Hepatic stellate cell (primary cell): ENCODE measurements at places on chromosomes 7 and 10.

DNA sequence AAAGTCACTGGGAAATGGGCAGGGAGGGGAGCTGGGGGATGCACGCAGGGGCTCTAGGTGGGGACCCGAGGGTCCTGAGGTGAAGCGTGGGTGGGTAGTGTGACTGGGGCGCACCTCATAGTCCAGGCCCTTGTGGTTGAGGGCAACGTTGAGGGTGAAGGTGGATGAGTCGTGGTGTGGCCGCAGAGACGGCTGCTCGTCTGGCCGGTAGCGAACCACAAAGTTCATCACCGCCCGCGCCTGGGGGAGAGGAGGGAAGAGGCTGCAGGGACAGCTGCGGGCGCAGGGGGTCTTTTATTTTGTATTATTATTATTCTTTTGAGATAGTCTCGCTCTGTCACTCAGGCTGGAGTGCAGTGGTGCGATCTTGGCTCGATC is 5.8 kb upstream of the MOGAT3 start:
- no peak for DNase-seq

DNA sequence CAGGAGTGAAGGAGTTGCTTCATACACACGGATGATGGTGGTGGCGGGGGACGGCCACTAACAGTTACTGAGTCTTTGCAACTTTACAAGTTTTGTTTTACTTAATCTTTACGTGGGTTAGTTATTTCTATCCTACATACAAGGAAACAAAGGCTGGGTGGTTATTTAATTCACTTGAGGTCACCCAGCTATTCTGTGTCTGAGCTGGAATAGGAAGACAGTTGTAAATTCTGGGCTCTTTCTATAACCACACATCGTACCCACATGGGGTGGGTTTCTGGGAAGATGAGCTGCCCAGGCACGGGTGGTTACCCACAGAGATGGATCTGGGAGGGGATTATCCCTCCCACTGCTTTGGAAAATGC is 137.9 kb downstream of the ANLN start:
- no peak for DNase-seq

- no peak for DNase-seq
Observed at GRCh38 chr7:125847692-125848091, 918.1 kb upstream of the POT1 start.

DNA sequence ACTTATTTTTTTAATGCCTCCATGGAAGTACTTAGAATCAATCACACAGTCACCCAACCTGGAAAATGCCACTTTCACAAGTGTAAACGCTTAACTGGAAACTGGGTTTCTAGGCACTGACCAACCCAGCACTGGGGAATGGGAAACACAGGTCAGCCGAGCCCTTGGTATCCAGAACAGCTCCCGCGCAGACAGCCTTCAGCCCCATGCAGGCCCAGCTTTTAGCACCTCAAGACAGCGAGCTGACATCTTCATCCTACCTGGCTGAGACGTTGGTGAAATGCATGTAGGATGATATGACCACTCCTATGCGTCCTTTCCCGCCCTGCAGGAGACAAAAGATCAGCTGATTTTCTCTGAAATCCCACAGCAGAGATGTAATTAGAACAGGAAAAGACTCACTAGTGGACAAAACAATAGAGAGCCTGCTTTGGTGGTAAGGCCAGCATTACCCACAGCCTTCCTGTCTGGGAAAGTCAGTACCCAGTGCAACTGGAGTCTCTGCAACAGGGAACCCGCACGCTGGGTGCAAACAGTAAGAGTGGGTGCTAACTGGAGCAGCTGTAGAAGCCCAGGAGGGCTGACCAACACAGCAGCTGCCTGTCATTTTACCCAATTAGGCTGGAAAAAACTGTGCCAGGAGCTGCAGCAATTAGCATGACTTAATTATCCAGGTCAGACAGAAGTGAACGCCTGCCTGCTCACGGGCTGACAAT is 153.7 kb downstream of the TNS3 start:
- DNase-seq = no peak

GRCh38 chr10:124482236-124482800 is 20.7 kb downstream of the LHPP start:
- DNase-seq = no peak

GRCh38 chr10:82914655-82915136 is 1039.7 kb downstream of the NRG3 start:
- DNase-seq = no peak

- no peak for DNase-seq
Observed at GRCh38 chr10:75070476-75070875, 41.0 kb upstream of the SAMD8 start.

DNA sequence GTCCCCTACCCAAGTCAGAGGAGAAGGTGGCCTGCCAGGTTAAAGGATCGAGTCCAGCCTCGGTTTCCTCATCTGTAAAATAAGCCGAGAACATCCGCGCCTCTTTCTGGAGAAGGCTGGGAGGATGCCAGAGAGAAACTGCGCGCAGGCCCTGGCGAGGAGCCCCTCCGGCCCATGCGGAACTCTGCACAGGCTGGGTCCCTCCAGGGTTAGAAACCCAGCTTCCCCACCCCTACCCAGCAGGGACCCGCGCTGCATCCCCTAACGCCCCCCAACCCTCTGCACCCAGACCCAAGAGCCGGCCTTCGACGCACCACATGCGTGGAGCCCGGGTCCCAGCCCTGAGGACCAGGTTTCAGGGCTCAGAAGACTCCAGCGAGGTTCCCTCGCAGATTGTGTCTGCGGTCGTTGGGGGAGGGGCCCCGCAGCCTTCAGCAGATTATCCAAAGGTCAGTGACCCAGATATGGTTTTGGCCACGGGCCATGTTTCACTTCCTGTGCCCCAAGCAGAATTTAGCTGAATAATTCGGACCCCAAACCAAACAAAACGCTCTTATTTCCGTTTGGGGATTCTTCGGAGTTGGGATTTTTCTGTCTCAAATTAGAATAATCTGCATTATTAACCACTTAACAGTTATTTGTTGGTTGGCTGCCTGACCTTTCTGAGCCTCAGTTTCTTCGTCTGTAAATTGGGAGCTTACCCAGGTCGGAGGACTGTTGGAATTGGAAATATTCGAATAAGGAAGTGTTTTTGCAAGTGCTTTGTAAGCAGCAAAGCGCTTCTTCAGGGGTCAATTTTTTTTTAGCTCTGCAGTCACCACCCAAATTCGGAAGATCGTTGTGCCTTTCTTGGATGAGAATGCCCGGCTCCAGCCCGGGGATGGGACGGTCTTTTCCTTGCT is 167.7 kb downstream of the UBE2H start:
- no peak for DNase-seq

- peak; percentile 14 for DNase-seq
Observed at GRCh38 chr10:22849077-22849805, 78.6 kb upstream of the ARMC3 start.

DNA sequence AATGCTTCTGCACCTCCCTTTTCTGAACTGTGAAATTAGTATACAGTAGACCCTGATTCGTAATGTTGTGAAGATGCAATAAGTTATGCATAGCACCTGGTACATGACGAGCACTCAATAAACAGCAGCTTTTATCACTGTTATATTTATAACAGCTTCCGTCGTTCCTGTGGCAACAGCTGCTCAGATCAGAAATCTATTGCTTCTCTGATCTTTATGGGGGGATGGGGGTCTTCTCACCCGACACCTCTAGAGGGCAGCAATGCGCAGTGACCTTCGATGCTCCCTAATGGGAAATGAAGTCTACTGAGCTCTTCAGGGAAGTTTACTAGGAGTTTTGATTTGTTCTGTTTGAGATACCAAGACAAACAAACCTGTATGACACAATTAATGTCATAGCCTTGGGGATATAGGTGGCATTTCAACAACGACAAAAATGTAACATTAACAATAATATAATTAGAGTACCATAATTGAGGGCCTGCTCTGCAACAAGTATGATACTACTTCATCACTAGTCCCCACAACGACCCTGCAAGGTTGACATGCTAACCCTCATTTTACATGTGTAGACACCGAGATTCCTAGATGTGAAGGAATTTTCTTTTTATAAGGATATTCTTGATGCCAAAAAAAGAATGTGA is 289.6 kb downstream of the SFMBT2 start:
- no peak for DNase-seq

DNA sequence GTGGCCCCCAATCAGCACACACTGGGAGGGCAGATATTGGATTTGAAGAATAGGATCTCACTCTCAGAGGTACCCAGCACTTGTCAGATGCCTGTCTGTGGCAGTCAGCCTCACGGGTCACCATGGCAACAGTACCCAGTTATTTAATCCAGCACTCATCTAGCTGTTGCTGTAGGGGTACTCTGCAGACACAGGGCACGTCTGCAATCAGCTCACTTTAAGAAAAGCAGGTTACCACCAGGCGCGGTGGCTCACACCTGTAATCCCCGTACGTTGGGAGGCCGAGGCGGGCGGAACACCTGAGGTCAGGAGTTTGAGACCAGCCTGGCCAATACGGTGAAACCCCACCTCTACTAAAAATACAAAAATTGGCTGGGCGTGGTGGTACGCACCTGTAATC is 11.9 kb downstream of the SFXN4 start:
- DNase-seq = no peak

- DNase-seq = peak; percentile 93
Observed at GRCh38 chr10:93383562-93383981, 98.6 kb downstream of the MYOF start.

GRCh38 chr10:52786098-52786497 is 13.5 kb upstream of the MBL2 start:
- no peak for DNase-seq

DNA sequence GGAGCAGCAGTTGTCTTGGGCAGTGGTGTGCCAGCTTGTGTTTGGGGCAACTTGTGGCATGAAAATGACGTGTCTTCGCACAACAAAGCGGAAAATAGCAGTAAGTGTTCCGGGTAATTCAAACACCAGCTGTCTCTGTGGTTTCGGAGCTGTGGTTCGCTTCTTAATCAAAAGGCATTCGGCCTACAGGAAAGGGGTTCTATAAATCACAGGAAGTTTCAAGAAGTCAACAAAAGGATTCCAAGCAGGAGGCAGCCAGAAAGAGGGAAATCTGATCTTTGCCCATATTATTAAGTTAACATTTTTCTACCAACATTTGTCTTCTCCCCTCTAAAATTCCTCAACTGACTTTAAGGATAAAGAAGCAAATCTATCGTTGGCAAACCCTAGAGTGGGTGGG is 353.4 kb downstream of the FGFR2 start:
- DNase-seq = no peak

- DNase-seq = no peak
Observed at GRCh38 chr10:30944005-30944404, 87.7 kb downstream of the ZNF438 start.

- no peak for DNase-seq
Observed at GRCh38 chr7:149369497-149369896, 91.4 kb downstream of the ZNF777 start.

DNA sequence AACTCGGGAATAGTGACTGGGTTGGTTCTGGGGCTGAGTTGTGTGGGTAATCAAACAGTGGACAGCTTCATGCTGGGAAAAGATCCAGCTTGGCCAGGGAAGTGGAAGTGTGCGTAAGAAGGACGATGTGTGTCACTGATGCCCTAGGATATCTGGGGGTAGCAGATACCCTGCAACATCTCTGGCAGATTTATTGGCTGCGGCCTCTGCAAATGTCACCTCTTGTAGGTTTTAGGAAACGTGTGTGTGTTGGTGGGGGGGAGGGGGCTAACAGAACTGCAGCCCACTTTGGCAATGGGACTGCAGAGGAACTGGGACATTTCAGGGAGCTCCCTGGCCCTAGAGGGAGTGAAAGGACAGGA is 965 bp upstream of the AGAP3 start:
- DNase-seq = no peak
